ENCODE measurements at places on chromosomes 2 and 18.

DNA sequence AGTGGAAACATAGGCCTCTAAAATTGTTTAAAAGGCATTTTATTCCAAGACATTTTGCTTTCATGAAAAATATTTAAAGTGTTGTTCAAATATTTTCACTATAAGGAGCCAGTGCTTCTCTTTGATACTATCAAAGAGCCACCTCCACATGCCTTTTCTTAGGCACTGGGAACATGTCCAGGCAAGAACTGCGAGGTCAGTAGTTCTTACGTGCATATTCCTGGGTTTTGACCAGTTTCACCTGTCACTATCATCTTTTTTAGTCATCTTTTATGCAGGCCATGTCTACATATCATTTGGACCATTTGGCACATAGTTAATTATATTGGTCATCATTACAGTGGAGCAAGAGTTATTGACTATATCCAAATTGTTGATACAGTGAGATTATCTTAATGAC, 195.3 kb downstream of the CCDC85A start:
- no peak for DNase-seq

GRCh38 chr2:148162871-148163270, 142.0 kb downstream of the MBD5 start:
- DNase-seq: no peak

GRCh38 chr2:36371070-36371874, 15.7 kb downstream of the CRIM1 start:
- no peak for DNase-seq

GRCh38 chr2:13768274-13768673, 864.2 kb upstream of the LRATD1 start:
- DNase-seq: no peak

DNA sequence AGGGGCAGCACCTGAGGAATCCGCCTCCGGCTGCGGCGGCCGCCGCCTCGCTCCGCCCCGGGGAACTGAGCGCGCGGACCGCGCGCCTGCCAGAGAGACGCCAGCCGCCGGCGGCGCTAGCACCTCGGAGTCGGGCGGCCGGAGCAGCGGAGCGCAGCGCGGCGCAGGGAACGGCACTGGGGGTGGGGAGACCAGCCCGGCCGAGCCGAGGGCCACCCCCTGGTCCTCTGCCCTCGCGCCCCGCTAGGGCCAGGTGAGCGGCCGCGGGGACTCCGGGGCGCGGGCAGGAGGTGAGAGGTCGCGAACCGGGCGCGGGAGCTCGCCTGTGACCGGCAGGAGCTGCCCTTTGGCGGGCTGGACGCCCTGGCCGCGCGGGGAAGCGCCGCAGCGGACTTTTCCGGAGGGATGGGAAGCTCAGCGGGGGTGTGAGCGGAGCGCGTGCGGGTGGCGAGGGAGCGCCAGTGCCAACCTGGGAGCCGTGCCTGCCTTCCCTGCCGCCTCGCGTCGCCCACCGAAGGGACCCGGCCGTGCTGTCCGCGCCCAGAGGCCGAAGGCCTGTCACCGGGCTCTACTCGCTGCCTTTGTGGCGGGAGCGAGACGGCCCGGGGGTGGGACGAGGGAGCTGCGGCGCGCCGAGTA, at the start of gene GREB1L:
Gene GREB1L, plus strand, starts transcription at position 92 of the 639 bp plus-strand sequence. CDS start 141,287 bp downstream, outside the sequence.
- no peak for DNase-seq

GRCh38 chr2:220127311-220127710, 499.9 kb downstream of the SLC4A3 start:
- DNase-seq: no peak

- no peak for DNase-seq
Observed at GRCh38 chr2:44999540-44999939, 9.7 kb downstream of the SIX2 start.

DNA sequence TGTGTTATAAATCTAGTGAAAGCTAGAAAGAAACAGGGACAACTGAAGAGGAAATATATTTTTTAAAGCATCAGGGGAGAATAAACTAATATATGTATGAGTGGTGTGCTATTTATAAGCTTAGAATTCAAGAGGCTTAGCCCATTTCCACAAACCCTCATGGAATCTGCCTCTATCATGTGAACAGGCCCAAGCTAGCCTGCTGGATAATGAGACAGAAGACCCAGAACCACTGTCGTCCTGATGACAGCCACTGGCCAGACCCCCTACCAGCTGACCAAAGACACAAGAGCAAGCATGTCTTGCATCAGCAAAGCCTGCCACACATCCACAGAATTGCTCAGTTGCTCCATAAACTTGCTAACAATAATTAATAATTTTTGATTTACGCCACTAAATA, 382.3 kb upstream of the NXPH2 start:
- DNase-seq: no peak

DNA sequence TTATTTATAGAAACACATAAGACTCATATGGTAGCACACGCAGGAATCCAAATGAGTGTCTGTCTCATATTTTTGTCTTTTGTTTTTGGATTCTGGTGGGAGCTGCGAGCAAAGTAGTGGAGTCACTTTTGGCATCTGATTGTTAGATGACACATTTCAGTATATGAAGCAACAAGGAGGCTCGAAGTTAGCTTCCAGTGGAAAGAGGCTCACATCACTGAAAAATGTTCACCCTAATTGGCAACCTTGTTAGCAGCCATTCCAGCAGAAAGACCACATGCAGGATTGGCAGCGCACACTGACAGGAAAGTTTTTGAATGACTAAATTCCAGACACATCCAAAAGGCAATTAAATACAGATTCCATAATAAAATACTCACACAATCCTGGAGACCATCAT, 87.4 kb downstream of the MYT1L start:
- no peak for DNase-seq

GRCh38 chr2:168465594-168465993, 9.5 kb downstream of the CERS6 start:
- no peak for DNase-seq

- DNase-seq: no peak
Observed at GRCh38 chr2:169461143-169461542, 18.2 kb upstream of the BBS5 start.

All from stimulated activated CD8-positive, alpha-beta memory T cell treated with anti-CD3 and anti-CD28 coated beads, Interleukin-4, amount 100 ng/mL, for 4 hours (primary cell).